H4 (cell line): ENCODE measurements at places on chromosomes 16 and 17. TPM values are rescaled to one million over a fixed set of nuclear protein-coding genes. Genes with fewer than 3 reads are reported as not detected.

DNA sequence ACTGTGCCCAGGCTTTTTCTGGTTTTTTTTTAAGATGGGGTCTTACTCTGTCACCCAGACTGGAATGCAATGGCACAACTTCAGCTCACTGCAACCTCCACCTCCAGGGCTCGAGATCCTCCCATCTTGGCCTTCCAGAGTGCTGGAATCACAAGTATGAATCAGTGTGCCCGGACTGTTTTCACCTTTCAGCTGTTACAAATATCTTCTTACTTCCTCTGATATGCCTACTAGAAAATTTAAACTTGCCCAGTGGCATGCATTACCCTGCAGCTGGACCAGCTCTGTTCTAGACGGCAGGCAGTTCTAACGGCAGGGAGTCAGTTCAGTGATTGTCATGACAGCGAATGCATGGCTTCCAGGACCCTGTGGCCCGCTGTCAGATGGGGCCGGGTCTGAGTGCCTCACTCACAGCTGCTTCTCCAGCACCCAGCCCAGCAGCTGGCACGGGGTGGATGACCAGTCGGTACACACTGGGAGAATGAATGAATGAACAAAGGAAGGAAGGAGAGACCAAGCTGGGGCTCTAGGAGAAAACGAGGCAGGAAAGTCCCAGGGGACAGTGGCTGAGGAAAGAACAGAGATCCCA is 28.0 kb upstream of the LITAF start:
- no peak for DNase-seq

DNA sequence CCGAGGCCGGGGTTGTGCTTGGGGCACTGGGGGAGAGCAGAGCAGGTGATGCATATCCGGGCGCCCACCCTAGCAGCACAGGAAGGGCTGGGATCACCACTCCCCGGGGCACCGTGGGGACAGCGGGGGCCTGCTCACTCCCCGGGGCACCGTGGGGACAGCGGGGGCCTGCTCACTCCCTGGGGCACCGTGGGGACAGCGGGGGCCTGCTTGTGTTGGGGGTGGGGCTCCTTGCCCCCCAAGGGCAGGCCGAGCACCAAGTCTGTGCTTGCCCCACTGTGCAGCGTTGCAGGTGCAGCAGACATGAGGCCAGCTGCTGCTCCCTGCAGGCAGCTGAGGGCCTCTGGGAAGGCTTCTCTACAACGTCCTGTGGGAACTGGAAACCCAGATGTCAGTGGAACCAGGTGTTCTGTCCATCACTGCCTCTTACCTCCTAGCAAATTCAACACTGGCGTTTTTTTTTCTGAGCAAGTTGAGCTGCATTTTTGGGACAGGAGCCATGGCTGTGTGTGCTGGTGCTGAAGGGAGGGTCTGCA is 25.0 kb upstream of the ZNF750 start:
- DNase-seq = no peak

GRCh38 chr16:70657956-70658355 is 11.6 kb downstream of the IL34 start:
- DNase-seq = no peak

GRCh38 chr17:43469145-43469544 is 14.6 kb upstream of the DHX8 start:
- DNase-seq = peak; percentile 87

- DNase-seq = no peak
Measured at GRCh38 chr17:17983376-17983775, 10.7 kb downstream of the DRC3 start.

PYY gene
- total RNA-seq = 0.17 TPM in 1 of 2 replicates, not detected in the other

WNT9B gene
- total RNA-seq = not detected in 2 replicates

GRCh38 chr16:68575082-68575481 is 36.0 kb downstream of the ZFP90 start:
- no peak for DNase-seq

- no peak for DNase-seq
Measured at GRCh38 chr17:38967290-38967738, at the start of gene FBXO47. Gene FBXO47 (minus strand): TSS chr17:38967403. CDS start chr17:38963025, 4,378 bp downstream.

- DNase-seq = peak; percentile 11
Measured at GRCh38 chr16:62077998-62078397, 41.8 kb upstream of the CDH8 start.

NPIPB8 gene
- total RNA-seq = not detected in 2 replicates

SEPTIN1 gene
- total RNA-seq = not detected in 2 replicates

- no peak for DNase-seq
Measured at GRCh38 chr17:18996458-18996857, 8.1 kb downstream of the FAM83G start.

GRCh38 chr17:55167024-55167725 is 97.6 kb upstream of the HLF start:
- no peak for DNase-seq

GRCh38 chr16:14121142-14121541 is 50.0 kb downstream of the MRTFB start:
- no peak for DNase-seq

CNGB1 gene
- 0.06 TPM in 1 of 2 replicates, not detected in the other for total RNA-seq

GRCh38 chr17:81404558-81405165 is 9.4 kb downstream of the BAHCC1 start:
- DNase-seq = no peak

DNA sequence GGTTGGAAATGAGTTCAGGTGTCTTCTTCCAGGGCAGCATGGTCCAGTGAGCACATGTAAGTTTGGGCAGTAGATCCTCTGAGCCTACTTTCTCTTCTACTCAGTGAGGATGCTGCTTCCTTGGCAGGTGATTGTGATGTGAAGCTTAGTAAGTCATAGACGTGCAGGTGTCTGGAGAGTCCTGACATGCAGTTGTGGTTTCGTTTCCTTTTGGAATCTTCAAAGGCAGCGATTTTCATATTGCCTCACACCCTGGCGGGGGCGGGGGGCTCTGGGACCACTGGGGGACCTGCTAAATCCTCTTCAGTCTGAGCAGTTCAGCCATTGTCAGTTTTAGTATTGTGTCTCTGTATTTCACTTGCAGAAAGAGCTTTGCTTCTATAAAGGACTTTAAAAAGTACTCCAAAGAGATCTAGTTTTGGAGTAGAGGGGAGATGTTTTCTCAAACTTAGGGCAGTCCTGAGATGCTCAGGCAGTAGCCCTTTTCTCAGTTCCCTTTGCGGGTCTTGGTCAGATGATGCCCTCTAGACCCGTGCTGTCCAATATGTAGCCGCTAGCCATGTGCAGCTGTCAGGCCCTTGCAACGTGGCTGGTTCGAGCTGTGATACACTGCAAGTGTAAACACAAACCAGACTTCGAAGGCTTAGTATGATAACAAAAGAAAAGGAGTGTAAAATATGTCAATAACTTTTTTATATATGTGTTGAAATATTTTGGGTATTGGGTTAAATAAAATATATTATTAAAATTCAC is 4.0 kb upstream of the CDK5R1 start:
- no peak for DNase-seq

SLC47A2 gene
- total RNA-seq = not detected in 2 replicates

DNA sequence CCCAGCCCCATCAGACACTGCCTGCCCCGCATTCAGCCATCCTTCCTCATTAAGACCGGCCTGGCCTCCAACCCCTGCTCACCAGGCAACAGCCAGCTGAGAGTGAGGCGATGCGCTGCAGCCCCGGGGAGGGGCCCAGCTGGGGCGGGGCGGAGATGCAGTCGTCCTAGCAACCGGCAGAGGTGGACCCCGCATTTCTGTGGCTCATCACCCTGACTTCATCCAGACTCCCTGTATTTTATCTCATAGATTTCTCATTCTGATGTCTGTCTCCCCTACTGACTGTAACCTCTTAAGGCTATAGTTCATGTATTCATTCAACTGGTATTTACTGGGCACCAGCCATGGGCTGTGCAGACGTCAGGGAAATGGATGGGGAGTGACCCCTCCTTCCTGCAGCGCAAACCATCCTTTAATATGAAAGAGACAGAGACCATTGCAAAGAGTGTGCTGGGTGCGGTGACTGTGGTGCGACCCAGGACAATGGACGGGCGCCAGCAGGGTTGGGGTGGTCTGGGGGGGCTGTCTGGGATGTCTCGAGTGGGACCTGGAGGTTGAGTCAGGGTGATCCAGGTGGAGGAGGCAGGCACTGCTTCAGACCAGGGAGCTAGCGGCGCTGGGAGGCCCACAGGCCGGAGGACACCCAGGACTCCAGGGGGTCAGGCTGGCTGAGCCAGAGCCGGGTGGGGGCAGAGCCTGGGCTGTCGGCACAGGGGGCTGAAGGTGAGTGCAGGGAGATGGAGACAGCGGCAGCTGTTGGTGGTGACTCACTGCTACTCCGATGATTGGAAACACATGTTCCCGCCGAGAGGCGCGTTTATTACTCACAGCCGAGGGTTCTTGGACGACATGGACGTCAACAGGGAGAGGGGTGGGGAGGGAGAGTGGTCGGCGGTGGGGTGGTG is 10.5 kb upstream of the TIMP2 start:
- DNase-seq = peak; percentile 97

SNAI3 gene
- total RNA-seq = 0.27 and 0.62 TPM in 2 replicates

DNA sequence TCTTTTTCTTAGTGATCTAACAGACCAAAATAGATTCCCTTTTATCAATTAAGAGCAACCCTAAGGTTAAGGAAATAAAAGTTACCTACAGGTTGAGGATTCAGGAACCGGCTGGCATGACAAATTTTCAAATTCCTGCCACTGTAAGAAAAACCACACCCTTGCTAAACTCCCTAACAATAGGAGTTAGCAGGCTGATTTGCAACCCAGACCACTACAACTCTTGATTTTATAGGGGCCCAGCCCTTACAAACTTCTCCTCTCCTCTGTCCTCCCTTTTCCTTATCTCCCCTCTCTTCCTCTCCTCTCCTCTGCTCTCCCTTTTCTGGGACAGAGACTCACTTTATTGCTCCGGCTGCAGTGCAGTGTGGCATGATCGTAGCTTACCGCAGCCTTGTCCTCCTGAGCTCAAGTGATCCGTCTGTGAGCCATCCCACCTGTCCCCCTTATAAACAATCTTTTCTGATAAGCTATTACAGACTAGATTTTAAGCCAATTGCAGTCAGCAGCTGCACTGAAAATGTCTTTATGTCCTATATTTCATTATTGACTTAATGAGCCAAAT is 418.9 kb downstream of the CDH8 start:
- DNase-seq = no peak

DNAAF1 gene
- total RNA-seq = 0.29 TPM in 1 of 2 replicates, not detected in the other

DNA sequence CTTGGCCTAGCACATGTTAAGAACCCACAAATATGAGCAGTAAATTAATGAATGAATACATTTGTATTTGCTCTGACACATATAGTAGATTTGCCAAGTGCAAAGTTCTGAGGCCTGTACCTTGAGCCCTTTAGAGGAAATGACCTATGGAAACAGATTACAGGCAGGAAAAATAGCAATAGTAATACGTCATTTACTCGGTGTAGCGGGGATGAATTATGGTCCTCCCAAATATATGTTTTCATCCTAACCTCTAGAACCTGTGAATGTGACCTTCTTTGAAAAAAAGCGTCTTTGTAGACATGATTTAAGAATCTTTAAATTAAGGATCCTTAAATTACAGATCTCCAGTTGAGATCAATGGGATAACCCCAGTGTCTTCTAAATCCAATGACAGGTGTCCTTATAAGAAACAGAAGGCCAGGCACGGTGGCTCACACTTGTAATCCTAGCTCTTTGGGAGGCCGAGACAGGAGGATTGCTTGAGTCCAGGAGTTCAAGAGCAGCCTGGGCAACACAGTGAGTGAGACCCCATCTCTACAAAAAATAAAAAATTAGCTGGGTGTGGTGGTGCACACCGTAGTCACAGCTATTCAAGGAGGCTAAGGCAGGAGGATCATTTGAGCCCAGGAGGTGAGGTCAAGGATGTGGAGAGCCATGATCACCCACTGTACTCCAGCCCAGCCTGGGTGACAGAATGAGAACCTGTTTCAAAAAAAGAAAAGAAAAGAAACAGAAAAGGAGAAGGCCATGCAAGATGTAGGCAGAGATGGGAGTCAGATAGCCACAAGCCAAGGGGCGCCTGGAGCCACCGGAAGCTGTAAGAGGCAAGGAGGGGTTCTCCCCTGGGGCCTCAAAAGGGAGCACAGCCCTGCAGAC is 5.1 kb upstream of the ITPRIPL2 start:
- DNase-seq = no peak

- DNase-seq = no peak
Measured at GRCh38 chr17:61849674-61850073, 13.7 kb downstream of the BRIP1 start.

CLEC18A gene
- 0.02 TPM in 1 of 2 replicates, not detected in the other for total RNA-seq
